ENCODE measurements at places on chromosomes 11 and 22. TPM values are rescaled to one million over a fixed set of nuclear protein-coding genes. Genes with fewer than 3 reads are reported as not detected.

DNA sequence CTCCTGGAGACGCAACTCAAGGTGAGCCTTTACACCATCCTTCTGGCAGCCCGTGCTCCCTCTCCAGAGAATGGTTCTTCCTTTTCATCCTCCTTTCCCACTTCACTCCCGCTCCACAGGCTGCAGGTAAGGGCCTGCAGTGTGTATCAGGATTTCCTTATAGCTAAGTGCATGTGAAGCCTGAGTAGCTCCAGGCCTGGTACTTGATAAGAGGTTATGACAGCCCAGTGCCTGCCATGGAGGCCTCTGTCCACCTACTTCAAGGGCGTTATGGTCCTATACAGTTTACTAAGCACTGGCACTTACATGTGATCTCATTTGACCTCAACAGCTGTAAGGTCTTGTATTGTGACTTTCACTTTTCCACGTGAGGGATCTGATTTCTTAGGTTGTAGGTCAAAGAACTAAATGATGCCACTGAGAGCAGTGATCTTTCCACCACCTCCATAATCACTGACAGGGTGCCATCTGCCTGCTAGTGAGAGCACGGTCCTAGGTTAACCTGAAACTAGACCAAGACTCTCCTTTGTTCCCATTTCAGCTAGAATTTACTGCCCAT is 18.1 kb downstream of the SSH3 start:
- DNase-seq = no peak

RAB39A gene
- total RNA-seq = 2.2 TPM

DNA sequence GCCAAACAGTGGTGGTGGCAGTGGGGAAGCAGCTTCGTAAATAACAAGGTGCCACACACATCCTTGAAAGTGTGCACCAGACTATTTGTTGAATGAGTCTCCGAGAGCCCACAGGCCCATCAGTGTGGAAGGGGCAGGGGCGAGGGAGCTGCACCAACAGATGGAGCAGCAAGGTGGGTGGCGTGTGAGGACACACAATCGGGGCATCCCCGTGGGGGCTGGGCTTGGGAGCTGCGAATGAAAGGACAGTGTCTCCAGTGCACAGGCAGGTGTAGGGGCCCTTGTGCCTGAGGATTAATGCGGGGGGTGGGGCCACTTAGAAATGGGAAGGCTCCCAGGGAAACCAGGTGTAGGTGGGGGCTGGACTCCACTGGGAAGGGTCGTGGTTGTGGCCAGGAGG is 2.8 kb downstream of the NRXN2 start:
- DNase-seq = peak; percentile 31

TMA7B gene
- total RNA-seq = not detected

CHRDL2 gene
- 3.7 TPM for total RNA-seq

CLTCL1 gene
- total RNA-seq = 10.4 TPM

OR10A2 gene
- not detected for total RNA-seq

DNA sequence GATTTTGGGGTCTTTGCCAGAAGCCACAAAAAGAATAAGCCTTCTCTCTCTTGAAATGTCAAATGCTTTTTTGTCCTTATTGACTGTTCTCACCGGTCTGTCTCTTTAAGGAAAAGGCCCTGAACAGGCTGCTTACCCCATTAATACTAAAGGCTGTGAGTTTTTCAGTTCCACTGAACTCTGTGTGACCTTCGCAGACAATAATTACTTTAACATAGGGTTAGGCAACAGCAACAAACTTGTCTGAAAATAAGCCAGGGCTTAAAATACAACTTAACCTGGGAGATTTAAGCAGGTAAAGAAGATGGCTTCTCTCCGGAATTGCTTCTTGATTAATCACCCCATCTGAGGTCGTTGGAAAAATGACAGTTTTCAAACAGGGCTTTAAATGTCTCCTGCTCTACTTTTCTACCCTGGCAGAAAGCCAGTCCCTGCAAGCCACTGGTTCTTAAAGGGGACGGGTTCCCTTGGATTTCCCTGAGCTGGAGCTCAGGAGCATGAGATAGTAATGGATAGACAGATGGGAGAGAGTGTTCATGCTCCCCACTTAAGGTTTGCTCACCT is 69.4 kb downstream of the ARL14EP start:
- peak; percentile 23 for DNase-seq
